ENCODE measurements at places on chromosomes 6 and 20.

DNA sequence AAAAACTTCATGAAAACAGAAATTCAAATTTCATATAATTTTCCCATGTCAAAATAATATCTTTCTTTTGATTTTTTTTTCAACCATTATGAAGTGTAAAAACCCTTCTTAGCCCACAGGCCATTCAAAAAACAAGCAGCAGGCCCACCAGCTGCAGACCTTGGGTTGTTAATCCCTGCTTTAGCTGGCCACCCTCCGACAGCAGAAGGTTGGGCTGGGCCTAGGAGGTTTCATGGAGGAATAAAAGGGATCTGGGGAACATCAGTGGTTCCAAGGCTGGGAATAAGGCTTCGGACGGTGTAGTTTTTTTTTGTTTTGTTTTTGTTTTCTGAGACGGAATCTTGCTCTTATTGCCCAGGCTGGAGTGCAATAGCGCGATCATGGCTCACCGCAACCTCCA, 3.6 kb upstream of the HSP90AB1 start:
- H3K4me1 ChIP-seq: peaks cover 15% of the 10 kb centered on the region
- H3K27ac ChIP-seq: no peak overlapping the region
- no peak overlapping the region for H3K4me3 ChIP-seq
- no peaks in the 10 kb centered on the region for H3K27me3 ChIP-seq

GRCh38 chr20:63093966-63094766, 87.4 kb upstream of the BHLHE23 start:
- peaks cover 90% of the 10 kb centered on the region for H3K27me3 ChIP-seq

- peaks cover 25% of the 10 kb centered on the region for H3K36me3 ChIP-seq
- no peak for DNase-seq
- no peak overlapping the region for H3K4me3 ChIP-seq
- peaks cover 65% of the 10 kb centered on the region for H3K4me1 ChIP-seq
Measured at GRCh38 chr20:34037121-34037520, 43.4 kb downstream of the RALY start.

DNA sequence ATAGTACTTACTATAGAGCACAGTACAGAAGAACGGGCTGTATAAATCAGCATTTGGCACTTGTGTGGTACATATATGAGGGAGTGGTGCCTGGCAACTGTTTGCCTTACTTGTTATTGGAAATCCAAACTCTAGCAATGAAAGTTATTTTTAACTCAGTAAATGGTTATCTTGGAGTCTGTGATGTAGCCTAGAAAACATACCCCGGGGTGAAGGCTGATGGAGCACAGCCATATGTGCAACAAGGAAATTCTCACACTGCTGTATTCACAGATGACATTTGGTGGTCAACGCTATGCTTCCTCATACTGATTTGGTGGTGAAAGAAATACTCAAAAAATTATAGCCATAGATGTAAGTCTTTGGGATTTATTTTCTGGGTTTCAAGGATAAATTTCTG, 807.5 kb upstream of the FLRT3 start:
- no peaks in the 10 kb centered on the region for H3K27me3 ChIP-seq
- no peak overlapping the region for H3K4me3 ChIP-seq
- no peaks in the 10 kb centered on the region for H3K4me1 ChIP-seq
- H3K36me3 ChIP-seq: no peaks in the 10 kb centered on the region
- no peak overlapping the region for H3K27ac ChIP-seq

DNA sequence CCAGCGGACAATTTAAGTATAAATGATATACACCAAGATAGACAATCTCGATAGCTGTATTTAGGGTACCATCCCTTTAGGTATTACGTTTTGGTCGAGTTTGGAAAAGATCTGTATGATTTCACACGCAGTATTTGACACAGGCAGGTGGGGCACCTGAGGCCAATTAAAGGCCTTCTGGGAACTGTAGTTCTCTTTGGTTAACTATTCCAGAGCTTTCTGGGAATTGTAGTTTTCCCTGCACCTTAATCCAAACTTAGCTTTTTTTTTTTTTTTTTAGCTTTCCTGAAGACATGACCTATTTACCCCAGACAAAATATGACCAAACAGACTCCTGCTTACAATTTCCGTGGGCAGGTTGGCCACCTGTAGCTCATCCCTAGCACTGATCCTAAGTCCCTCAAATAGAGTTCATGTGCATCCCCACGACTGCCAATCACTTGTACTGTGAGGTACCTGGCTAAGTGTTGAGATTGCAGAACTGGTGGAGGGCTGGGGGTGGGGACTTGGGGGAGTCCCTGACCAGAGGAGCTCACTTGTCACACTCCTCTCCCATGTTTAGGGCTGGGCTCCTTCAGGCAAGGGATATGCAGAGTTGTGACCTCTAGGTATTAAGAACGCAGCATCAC, 999 bp upstream of the EHMT2 start:
- DNase-seq: no peak
- H3K27me3 ChIP-seq: no peaks in the 10 kb centered on the region
- H3K36me3 ChIP-seq: peaks cover 19% of the 10 kb centered on the region
- H3K27ac ChIP-seq: peak overlapping the region; percentile 90
- peak overlapping the region; percentile 98 for H3K4me3 ChIP-seq

DNA sequence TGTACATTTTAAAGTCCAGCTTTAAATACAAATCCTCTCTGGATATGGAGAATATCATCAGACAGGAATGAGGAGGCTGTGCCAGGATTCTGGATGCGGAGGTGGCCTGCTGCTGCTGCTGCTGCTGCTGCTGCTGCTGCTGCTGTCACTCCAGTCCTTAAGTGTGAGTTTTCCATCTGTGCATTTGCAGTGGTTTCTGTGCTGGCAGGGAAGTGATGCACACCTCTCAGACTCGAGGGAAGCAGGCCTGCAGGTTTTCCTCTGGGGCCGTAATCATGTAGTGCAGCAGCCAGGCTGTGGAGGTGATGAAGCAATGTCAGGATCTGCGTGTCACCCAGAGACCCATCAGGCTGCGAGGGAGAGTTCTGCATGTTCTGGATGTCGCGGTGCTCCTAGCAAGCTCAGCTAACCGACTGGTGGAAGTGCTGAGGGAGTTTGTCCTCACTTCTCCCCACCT, 32.0 kb downstream of the CFAP61 start:
- no peaks in the 10 kb centered on the region for H3K36me3 ChIP-seq
- H3K27ac ChIP-seq: peak overlapping the region; percentile 87
- peaks cover 6% of the 10 kb centered on the region for H3K4me1 ChIP-seq
- H3K27me3 ChIP-seq: no peaks in the 10 kb centered on the region

DNA sequence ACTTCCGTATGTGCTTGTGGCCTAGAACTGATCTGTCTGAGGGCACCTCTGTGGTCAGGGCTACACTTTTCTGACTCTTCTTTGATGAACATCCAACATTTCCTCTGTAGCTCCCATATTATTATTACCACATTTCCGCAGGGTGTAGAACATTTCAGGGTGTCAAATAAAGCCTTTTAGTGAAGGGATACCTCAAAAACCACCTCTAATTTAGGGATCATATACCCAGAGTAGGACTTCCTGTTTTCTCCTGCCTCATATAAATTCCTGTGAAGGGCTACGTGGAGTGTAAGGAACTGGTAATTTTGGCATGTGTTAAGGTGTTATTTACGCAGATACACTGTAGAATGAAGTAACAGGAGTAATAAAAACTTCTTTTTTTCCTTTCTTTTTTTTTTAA, 5.5 kb upstream of the MUC22 start:
- no peaks in the 10 kb centered on the region for H3K36me3 ChIP-seq
- H3K4me1 ChIP-seq: peaks cover 28% of the 10 kb centered on the region
- DNase-seq: no peak
- peak overlapping the region; percentile 24 for H3K27ac ChIP-seq
- no peak overlapping the region for H3K4me3 ChIP-seq
- no peaks in the 10 kb centered on the region for H3K27me3 ChIP-seq

Data from heart right ventricle (tissue), 16 donors.